ENCODE measurements at places on chromosomes 7 and 10.
A peak's percentile ranks its signal among the peaks of the same experiment; 100 is the strongest.

DNA sequence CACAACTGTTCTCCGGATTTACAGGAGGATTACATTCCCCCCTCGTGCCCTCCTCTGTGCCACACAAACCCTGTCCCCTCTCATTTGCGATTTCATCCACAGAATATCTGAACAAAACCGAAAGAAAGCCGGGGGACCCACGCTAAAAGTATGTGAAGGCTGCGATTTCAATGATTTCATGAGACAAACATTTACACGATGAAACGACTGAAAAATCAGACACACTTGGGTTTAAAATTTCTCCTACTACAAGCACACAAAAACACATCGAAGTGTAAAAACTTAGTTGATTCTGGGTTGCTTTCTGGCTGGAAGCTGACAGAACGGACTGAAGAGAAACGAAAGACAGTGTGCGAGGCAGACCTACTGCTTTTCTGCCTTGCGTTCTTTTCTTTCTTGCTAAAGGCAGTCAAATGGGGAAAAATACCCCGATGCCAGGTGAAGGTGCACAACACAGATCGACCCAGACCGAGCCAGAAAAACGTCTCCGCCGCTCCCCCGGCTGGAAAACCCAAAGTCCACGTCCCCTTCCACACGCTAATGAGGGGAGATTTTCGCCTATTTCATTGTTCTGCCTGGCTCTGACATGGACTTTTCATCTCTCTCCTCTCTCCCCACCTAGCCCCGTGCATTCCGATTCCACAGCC is 1.2 kb downstream of the HIPK2 start:
- peak; percentile 10 for DNase-seq

DNA sequence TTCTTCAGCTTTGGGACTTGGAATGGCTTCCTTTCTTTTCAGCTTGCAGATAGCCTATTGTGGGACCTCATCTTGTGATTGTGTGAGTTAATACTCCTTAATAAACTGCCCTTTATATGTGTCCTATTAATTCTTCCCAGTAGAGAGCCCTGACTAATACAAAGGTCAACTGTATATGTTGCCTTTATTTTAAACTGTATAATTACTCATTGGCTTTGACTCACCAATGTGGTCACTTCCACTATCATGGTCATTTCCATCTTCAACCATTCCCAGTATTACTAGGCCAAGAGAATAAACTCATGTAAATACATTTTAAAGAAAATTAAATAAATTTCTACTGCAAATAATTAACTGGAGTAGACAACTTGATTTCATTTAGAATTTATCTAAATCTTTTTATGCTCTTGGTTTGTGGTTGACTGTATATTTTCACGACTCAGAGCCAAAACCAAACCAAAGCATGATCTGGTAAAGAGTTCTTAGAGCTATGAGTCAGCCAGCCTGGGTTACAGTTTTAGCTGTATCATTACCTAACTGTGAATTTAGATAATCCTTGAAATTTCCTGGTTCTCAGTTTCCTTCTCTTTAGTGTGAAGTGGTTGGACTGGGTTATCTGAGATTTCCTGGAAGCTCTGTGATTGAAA is 188.4 kb downstream of the PPP1R3A start:
- DNase-seq = peak; percentile 40

GRCh38 chr10:131908151-131908550 is 7.3 kb downstream of the PPP2R2D start:
- no peak for DNase-seq

- DNase-seq = no peak
Measured at GRCh38 chr10:52030051-52030790, 283.9 kb upstream of the DKK1 start.

DNA sequence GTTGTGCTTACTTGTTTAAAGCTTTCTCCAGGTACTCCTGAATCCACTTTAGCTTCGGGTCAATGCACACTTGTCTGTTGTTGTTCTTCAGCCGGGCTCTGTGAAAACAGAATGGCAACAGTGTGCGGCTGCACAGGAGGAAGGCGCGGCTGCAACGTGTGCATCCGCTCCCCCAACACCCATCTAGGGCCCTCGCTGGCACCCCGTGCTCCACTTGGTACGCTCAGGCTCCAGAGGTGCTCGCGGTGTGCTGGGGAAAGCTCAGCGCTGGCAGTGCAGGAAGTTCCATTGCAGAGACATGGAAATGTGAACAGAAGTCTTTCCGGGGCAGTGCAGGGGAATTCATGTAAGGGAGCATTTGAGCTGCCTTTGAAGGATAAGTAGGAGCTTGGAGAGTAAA is 6.3 kb downstream of the CXCL12 start:
- no peak for DNase-seq

DNA sequence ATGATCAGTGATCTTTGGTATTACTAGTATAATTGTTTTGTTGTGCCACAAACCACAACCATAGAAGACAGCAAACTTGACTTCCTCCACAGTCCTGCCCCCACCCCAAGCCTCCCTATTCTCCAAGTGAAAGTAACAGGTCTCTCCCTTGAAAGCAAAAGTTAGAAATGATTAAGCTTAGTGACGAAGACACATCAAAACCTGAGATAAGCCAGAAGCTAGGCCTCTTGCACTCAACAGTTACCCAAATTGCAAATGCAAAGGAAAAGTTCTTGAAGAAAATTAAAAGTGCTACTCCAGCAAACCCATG is 7.5 kb downstream of the SAR1A start:
- peak; percentile 69 for DNase-seq

- no peak for DNase-seq
Measured at GRCh38 chr7:117717357-117717756, 155.9 kb downstream of the CTTNBP2 start.

DNA sequence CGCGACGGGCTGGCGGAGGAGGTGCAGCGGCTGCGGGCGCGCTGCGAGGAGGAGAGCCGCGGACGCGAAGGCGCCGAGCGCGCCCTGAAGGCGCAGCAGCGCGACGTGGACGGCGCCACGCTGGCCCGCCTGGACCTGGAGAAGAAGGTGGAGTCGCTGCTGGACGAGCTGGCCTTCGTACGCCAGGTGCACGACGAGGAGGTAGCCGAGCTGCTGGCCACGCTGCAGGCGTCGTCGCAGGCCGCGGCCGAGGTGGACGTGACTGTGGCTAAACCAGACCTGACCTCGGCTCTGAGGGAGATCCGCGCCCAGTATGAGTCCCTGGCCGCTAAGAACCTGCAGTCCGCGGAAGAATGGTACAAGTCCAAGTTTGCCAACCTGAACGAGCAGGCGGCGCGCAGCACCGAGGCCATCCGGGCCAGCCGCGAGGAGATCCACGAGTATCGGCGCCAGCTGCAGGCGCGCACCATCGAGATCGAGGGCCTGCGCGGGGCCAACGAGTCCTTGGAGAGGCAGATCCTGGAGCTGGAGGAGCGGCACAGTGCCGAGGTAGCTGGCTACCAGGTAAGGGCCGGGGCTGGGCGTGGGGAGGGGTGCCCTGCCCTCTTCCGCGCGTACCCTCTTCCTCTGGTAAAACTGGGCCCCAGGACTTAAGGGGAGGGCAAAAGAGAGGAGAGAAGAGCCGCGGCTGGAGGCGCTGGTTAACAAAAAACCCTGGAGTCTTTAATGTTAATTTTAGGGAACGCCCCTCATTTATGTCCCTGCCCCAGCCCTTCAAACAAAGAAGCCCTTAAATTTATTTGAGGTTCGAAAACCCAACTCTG is 987 bp downstream of the INA start:
- no peak for DNase-seq

GRCh38 chr10:113543107-113543955 is 9.5 kb upstream of the HABP2 start:
- DNase-seq = no peak

GRCh38 chr10:132987671-132988571 is 45.6 kb upstream of the CFAP46 start:
- DNase-seq = peak; percentile 43

GRCh38 chr10:794382-794956 is 105.0 kb upstream of the DIP2C start:
- DNase-seq = no peak

DNA sequence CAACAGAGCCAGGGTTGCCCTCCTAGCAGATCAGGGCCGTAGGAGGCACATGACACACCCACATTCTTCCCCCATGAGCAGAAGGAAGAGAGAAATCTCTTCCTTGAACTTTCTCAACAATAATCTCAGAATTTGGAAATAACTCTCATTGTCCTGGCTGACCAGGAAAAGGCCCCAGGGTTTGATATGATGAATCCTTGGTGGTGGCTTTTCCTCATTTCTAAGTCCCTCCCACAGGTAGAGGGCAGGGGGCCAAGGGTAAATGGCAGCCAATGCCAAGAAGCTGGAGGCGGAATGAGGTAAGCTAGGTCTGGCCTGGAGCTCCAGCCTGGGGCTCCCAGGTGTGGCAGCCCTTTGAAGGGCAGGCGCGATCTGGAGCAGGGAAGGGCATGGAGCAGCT is 67.8 kb downstream of the GRB10 start:
- DNase-seq = no peak

DNA sequence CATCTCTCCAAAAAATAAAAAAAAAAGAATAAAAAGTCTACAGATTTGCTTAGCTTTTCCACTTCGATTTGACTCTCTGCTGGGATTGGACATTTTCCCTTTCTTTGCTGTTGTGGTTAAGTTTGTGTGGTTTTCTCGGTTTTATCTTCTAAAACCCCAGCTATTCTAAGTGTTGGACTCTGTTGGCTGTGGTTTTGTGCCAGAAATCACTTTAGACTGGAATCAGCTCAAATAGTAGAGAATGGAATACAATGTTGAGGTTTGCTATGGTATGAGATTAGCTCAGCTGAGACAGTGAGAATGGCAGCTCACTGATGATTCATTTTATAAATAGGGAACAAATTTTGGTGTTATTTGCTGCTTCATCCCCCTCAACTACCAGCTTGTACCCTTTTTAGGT is 116.0 kb downstream of the BUB3 start:
- peak; percentile 38 for DNase-seq

- DNase-seq = no peak
Measured at GRCh38 chr10:91709394-91709798, 76.5 kb upstream of the PPP1R3C start.

- no peak for DNase-seq
Measured at GRCh38 chr10:100882671-100883311, 30.0 kb upstream of the SLF2 start.

DNA sequence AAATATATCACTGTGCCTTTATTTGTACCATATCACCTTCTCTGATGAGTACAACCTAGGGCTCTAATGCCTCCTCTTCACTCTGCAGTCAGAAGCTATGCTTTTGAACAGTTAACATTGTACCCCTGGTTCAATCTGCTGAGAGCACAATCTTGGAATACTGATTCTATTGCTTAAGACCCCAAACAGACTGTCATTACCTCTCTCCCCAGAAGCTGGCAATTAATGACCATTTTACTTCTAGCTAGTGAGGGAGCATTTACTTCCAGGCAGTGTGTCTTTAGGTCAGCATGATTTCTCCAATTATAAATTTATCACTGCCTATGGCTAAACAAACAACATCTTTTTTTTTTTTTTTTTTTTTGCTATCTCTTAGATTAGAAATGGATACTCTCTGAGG is 36.0 kb upstream of the SPOCK2 start:
- no peak for DNase-seq

DNA sequence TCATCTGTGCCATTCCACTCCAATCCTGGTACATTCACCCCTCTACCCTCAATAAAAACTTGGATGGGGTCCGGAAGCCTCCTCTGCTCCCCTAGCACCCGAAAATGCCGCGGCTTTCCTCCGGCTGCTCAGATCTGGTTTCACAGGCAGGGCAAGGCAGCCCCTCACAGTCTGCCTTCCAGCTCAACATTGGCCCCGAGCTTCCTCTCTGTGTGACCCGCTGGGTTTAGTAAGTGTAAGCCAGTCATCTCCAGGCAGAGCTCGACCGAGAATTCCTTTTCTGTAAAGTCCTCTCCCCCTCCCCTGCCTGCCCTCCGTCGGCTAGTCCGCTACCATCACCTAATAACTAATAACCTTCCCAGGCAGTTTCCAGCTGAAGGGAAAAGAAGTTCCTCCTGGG is 3.4 kb downstream of the INHBA start:
- DNase-seq = no peak

- no peak for DNase-seq
Measured at GRCh38 chr10:47022311-47023131, 111.3 kb downstream of the PTPN20 start.

DNA sequence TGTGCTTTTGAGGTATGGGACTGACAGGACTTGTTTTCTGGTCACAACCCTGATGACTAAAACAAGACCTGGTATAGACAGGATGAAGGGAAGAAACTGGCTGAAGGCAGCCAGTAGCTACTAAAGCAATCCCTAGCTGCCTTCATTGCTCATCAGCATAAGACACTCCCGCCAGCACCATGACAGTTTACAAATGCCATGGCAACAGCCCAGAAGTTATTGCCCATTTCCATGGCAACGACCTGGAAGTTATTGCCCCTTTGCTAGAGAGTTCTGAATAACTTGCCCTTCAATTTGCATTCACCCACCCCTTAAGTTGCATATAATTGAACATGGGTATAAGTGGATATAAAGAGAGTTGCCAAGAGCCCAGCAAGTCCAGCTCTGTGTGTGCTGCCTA is 169.6 kb upstream of the FAM171A1 start:
- peak; percentile 17 for DNase-seq

DNA sequence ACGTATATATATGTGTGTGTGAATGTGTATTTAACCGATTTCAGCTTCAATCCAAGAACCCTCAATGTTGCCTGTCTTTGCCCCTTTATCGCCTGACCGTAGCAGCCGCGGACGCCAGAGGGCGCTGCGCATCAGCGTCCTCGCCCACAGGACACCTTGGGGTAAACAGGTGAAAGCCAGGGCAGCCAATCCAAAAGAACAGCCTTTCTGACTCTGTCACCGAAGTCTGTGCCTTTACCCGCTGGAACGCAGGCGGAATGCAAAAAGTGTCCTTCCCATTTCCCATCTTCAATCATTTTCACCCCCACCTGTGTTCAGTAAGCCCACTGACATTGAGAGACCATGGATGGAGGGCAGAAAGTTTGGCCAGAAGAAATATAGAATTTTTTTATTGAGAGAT is 3.6 kb downstream of the NXPH1 start:
- no peak for DNase-seq

DNA sequence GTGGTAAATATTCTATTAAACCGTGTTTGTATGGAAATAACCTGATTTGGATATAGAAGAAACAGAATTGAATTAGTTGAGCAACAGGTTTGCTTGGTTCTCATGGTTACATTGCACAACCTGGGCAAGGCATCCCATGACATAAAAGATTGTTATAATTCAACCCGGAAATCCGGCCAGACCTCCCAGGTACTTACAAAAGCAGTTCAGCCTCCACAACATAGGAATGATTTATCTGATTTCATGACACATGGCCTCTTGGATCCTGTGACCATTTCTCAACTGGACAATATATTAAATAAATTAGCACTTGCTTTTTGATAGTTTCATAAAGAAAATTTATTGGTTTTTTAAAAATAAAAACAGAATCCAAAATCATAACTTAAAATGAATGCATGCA is 55.1 kb upstream of the PTPN12 start:
- DNase-seq = peak; percentile 68

DNA sequence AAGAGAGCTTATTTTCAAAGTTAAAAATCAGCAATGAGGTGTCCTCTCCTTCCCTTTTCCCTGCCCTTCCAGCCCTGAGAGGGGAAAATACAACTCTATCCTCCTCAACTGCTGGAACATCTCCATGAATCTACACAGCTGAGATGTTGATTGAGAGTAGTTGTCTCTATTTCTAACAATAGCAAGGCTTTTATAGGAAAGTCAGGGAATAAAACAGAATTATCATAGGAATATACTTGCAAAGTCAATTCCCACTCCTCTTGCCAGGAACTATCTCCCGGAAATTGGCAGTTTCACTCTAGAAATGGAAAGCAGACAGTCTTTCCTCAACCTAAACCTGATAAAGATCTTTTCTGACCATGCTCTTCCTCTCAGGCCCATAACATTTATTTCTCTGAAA is 8.8 kb downstream of the HGF start:
- DNase-seq = no peak

- no peak for DNase-seq
Measured at GRCh38 chr10:90193240-90193985, 492.0 kb downstream of the KIF20B start.

GRCh38 chr7:120091807-120092206 is 181.2 kb upstream of the KCND2 start:
- DNase-seq = no peak

All from MV-4-11 (cell line).